ENCODE measurements at places on chromosomes 5 and 9. TPM values are rescaled to one million over a fixed set of nuclear protein-coding genes. Genes with fewer than 3 reads are reported as not detected.

The NEK6 gene
- 38.0 TPM for total RNA-seq

The PPIC gene
- total RNA-seq = 25.0 TPM

The DMRTA1 gene
- total RNA-seq = 0.14 TPM

DNA sequence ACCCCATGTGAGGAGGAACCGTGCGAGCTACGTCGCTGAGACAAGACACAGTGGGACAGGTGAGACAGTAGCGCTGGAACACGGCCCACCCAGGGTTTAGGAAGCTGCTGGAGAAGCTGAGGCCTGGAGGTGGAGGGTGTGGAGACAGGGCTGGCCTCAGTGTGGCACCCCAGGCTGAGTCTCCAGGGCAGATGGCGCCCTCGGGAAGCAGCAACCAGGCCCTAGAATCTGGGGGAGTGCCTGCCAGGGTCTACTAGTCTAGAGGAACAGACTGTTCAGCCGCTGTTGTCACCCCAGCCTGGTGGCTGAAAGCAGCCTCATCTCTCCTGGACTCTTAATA lies 4.6 kb upstream of the TERT start:
- no peak for DNase-seq

GRCh38 chr5:174688441-174689354 lies 35.7 kb upstream of the MSX2 start:
- no peak for DNase-seq

- no peak for DNase-seq
These were observed 108.5 kb downstream of the FEM1C start for GRCh38 chr5:115435778-115436712.

GRCh38 chr9:70020991-70021571 lies 22.6 kb upstream of the MAMDC2 start:
- peak; percentile 89 for DNase-seq

The DBH gene
- not detected for total RNA-seq

The ADGRV1 gene
- total RNA-seq = 2.3 TPM

GRCh38 chr5:34047774-34048572 lies 5.0 kb upstream of the C1QTNF3 start:
- no peak for DNase-seq

- DNase-seq = no peak
These were observed 138.7 kb upstream of the EFNA5 start for GRCh38 chr5:107809201-107810034.

DNA sequence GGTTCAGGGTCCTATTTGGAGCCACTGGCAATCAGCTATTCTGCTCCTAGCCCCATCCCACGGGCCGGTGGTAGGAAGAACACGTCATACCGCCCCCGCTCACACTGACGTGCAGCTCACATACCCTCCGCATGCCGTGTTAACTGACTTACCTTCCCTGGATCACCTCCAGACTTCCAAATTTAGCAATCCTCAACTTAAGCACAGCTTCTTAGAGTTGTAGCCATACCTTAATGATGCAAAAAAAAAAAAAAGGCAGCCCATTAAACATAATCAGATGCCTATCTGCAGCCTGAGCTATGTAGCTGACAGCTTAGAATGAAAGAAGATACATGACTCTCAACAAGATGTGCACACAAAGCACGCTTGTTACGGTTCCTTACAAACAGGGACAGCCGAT lies 93.0 kb downstream of the IRX2 start:
- DNase-seq = no peak

DNA sequence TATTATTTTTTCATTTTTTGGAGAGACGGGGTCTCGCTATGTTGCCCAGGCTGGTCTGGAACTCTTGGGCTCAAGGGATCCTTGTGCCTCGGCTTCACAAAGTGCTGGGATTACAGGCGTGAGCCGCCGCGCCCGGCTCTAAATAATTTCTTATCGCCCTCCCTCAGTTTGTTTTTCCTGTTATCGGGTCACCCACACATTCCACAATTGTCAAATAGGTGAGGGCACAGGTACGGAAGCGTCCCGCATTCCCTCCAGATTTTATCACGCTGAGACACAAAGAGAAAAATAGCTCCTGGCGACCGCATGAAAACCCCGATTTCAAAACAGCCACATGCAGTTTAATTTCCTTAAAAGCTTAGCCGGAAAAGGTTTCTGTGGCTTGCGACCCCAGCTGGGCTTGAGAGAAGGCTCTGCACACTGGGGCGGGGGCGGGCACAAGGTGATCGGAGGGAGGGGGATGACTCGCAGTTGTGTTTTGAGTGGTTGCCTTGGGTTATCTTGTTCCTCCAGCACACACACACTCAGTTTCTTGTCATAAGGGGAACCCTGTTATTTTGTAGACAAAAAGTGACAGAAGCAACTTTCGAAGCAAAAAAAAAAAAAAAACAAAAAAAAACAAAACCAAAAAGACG lies 717 bp upstream of the IQGAP2 start:
- DNase-seq = no peak

The BARHL1 gene
- total RNA-seq = not detected

GRCh38 chr5:54669285-54669684 lies 151.7 kb downstream of the SNX18 start:
- DNase-seq = no peak

- no peak for DNase-seq
These were observed 102.1 kb downstream of the TMEM174 start for GRCh38 chr5:73274881-73275663.

The SOX30 gene
- total RNA-seq = 0.23 TPM

- no peak for DNase-seq
These were observed 38.9 kb upstream of the FOXB2 start for GRCh38 chr9:76980566-76980965.

DNA sequence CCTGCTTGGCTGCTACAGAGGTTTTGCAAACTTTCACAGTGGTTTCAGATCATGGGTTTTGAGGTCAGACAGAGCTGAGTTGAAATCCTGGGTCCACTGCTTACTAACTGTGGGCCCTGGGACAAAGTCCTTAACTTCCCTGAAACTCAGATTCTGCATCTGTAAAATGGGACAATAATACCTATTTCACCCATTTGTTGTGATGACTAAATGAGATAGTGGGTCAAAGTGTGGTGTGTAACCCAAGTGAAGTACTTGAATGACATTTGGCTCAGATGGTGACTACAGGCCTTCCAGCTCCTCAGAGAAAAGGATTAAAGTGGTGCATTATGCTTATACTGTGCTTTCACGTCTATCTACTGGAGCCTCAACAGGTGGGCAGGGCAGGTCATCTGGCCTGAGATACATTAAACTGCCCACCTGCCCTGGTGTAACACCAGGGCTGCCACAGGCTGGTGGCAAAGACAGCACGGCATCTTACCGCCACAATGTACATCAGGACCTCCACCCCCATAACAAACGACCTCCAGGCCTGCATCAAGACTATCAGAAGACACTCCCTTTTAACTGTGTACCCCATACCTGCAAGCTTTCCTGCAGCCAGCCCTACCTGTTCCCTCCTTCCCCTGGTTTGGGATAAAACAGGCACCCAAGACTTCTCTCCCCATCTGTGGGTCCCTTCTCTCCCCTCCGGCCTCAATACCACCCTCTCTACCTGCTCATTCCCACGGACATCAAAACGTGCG lies 846 bp upstream of the TRAF1 start:
- no peak for DNase-seq

DNA sequence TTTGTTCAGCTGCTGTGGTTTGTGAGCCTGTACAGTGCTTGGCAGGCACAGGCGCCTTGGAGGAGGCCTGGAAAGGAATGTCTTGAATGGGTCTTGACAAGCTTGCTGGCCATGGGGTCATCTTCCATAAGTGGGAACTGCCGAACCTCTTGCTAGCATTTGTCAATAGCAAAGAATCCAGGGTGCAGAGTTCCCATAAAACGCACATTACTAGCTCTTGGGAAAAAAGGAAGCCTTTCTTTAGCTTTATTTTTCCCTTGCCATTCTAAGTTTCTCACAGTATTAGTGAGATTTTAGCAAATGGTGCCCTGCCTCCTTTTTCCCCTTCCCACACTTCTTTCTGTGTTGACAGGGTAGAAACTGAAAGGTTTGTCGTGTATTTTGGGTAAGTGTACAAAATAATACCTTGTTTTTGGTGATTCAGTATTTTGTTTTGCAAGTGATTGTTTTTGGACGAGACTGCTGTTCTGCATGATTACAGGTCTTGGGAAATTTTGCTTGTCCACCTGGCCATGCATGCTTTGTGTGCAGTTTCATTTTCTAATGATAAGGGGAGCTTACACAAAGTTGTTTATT lies 82.0 kb downstream of the ADGRV1 start:
- DNase-seq = no peak

The APBB3 gene
- 3.5 TPM for total RNA-seq

GRCh38 chr5:39843767-39844166 lies 419.0 kb upstream of the DAB2 start:
- no peak for DNase-seq

DNA sequence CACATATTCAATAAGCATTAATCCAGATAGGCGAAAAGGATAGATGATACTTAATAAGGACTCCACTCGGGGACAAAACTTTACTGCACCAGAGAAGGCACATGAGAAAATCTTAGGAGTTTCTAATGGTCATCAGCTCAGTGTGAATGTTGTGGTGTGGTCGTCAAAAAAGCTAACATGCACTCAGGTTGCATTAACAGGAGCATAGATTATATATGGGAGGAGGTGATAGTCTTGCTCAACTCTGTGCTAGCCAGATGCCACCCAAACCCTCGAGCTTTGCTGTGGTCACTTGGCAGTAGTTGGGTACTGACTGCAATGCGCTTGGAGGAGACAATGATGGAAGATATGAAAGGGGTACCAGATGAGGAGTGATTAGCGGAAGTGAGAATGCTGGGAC lies 8.6 kb upstream of the COL27A1 start:
- no peak for DNase-seq

DNA sequence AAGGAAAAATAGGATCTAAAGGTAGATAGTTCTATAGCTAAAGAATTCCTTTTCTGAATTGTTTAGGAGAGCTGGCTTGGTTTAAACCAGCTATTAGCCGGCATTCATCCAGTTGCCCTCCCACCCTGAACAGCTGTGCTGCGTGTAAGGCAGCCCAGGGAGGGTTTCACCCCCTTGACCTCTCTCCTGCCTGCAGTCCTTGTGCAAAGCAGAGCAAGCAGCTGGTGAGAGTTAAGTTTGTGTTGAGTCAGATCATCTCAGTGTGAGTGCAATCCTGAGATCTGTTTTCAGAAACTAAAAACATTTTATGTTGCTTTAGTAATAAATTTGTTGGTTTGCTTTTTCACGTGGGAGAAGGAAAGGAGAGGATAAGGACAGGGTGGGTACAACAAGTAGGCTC lies 13.0 kb downstream of the SLC25A25 start:
- DNase-seq = no peak

- DNase-seq = no peak
These were observed 277.5 kb downstream of the PLK2 start for GRCh38 chr5:58182287-58182841.

The MYOT gene
- not detected for total RNA-seq

DNA sequence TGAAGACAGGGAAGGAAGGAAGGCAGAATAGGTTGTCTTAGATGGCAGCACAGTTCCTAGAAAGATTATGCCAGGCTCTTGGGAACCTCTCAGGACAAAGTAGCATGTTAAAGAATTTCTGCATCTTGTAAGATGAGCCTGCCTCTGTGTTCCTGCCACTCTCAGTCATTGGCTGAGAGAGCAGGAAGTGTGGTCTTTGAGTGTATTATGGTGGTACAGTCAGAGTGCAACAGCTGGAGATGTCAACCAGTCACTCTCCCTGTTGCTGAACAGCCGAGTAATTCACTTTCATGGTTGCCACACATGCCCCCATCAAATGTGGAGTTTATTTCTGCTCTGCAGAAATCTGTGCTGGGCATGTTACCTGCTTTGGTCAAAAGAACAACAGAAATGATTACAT lies 659.6 kb upstream of the RIOK2 start:
- DNase-seq = no peak

GRCh38 chr9:136862849-136863622 lies 3.1 kb downstream of the EDF1 start:
- no peak for DNase-seq

DNA sequence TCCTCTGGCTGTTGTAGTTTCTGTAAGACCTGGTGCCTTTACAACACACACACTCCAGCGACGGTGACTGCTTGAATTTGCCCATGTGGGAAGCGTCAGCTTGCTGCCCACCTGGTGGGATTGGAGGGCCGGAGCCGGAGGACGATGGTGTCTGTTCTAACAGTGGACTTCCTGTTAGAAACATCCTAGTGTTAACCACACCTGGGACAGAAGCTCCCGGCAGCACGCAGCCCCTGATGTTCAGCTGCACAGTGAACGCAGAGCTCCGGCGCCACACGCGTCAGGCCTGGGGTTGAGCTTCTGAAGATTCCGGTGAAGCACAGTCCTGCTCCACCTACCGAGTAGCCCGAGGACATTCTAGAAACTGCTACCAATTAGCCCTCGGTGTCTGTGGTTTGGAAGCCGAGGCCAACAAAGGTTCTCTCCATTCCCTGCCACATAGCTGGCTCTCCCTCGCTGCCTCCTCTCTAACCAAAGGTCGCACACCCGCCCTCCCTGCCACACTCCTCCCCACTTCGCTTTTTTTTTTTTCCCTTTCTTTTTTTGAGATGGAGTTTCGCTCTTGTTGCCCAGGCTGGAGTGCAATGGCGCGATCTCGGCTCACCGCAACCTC lies 14.4 kb downstream of the PMPCA start:
- DNase-seq = no peak

- peak; percentile 30 for DNase-seq
These were observed 1096.3 kb upstream of the DMAC1 start for GRCh38 chr9:8895861-8896224.

The PALM2AKAP2 gene
- 3.8 TPM for total RNA-seq

The DMRT3 gene
- total RNA-seq = 1.4 TPM

GRCh38 chr5:142674531-142675469 lies 11.1 kb downstream of the FGF1 start:
- no peak for DNase-seq

The MEF2C gene
- total RNA-seq = 6.3 TPM

DNA sequence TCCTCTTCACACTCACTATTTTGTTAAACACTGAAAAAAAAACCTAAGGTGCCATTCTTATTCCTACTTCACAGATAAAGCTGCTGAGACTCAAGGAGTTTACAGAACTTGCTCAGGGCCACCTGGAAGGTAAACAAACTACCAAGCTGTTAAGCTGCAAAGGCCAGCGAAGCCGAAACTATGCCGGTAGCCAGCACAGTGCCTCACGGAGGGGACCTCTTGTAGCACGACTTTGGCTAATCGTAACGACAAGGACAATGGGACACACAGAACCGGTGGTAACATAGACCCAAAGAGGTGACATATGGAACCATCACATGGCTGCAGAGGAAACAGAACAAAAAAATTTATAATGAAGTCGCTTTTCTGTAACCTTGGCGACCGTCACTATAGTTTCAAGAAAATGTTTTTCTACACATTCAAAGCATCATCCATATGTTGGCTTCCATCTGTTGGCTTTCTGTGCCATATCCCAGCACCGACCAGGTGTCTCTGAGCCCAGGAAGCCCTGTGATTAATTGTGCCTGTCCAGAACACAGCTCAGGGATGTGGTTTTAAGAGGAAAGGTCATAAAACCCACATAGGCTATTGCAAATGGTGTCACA lies 60.3 kb downstream of the S1PR3 start:
- DNase-seq = no peak

DNA sequence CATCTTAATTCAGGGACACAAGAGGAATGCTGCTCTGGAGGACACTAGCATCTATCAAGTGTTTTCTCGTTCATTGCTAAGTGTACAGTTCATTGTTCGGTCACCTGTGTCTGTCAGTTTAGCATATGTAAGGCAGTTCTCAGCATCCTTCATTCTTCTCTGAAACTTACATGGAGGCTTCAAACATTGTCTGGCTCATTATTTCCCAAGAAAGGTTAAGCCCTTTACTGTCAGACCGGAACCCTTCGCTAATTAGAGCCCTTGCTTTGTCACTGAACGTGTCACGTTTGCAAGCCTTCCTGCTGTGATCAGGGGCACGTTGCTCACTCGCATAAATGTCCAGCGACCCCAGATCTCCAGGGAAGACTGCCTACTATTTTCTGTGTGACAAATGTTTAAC lies 62.3 kb upstream of the RIOK2 start:
- DNase-seq = no peak

The ZNF883 gene
- 3.4 TPM for total RNA-seq
